OCI-LY7 (cell line): ENCODE measurements at places on chromosomes 11 and 22.

DNA sequence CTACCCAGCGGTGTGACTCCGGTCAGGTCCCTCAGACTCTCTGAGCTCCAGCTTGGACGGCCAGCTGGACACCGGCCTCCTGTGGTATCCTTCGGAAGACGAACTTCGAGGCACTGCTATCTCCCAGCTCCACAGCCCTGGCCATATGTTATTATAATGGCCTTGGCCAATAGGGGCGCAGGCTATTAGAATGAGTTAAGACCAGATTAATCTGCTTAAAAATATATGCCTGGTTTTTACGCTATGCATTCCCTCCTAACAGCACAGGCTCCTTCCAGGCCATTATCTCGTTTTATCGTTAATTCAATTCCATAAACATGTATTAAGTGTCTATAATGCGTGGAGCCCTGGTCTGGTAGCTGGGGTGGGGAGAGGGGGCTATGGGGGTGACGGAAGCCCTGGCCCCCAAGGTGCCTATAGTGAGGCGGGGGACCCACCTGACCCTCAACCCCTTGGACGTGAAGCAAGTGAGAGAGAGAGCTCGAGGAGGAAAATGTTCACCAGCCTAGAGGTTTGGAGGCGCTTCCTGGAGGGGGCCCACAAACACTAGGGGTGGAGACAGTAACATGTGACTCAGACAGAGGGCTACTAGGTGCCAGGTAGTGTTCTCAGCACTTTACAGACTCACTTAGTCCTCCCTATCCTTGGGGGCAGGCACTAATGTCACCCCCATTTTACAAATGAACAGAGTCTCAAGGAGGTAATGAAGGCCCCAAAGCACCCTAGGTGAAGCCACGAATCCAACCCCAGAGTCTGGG, 37.5 kb upstream of the TCF20 start:
- no peak for DNase-seq

DNA sequence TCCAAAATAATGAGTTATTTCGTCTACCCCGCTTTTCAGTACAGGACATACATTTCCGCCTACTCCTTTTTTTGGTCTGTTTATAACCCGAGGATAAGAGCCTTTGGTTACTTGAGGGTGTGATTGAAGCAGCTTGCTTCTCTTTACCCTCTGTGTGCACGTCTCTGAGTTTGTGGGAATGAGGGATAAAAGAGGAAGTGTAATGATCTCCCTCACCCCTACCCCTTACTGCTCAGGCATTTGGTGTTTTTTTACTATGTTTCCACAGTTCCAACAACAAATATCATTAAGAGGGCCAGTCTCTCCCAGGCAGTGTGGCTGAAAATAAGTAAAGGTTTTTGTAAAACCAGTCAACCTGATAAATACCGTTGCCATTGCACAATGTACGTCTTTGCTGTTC, 83.2 kb upstream of the GAL start:
- DNase-seq = no peak

GRCh38 chr11:1005928-1006327, 30.6 kb downstream of the MUC6 start:
- no peak for DNase-seq

DNA sequence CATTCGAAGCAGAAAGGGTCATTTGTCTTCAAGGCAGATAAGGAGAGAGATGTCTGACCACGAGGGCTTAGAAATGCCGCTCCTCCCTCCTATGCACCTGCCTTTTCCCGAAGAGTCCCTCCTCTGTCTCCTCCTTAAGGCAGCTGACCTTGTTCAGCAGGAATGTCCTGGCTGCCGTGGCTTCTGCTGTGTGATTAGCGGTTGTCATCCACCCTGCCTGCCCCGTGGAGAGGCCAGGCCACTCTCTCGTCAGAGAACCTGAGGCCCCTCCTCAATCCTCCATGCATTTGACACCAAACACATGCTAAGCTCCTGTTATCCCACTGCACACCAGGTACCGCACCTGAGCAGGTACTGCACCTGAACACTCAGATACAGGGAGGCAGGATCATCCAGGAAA, 834.6 kb downstream of the TBC1D22A start:
- no peak for DNase-seq

DNA sequence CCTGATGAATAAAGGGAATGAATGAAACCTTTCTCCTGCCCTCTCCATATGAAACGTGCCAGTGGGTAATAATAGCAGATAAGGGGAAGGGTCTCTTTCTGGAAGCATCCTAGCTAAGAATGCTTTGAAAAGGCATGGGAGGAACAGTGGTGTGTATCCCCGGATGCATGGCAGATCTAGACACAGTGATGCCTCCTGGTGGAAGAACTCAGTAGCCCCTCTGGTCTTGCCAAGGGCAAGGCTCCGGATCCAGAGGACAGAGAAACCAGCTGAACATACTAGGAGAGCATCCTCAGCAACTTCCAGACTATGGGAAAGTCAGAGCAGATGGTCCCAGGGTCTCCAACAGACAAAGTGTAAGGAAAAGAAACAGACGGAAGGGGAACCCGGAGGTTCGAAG, 6.4 kb downstream of the BAIAP2L2 start:
- peak; percentile 55 for DNase-seq

DNA sequence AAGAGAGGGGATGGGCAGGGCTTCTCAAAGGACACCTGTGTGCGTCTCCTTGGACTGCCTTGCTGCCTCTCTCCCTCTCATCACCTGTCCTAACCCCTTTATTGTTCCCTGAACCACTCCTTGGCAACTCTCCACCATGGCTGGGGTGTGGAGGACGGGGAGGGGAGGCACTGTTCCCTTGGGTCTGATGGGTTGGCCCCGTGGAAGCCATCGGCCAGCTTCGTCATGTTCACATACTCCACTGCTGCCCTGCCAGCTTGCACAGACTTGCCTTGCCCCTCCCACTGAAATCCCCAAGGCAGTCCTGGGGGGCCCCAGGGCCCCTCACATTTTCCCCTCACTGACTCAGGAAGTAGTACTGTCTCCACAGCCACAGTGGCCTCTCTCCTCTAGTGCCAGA, 36.1 kb upstream of the LRRC32 start:
- DNase-seq = no peak

GRCh38 chr11:61827571-61828378, at the start of gene FADS2:
FADS2 (plus strand) TSS chr11:61828300; CDS start chr11:61828391, 91 bp downstream.
- no peak for DNase-seq

- DNase-seq = no peak
Observed at GRCh38 chr11:87934182-87934581, 241.1 kb downstream of the RAB38 start.

- DNase-seq = peak; percentile 74
Observed at GRCh38 chr11:84558085-84558905, 1068.8 kb downstream of the DLG2 start.

DNA sequence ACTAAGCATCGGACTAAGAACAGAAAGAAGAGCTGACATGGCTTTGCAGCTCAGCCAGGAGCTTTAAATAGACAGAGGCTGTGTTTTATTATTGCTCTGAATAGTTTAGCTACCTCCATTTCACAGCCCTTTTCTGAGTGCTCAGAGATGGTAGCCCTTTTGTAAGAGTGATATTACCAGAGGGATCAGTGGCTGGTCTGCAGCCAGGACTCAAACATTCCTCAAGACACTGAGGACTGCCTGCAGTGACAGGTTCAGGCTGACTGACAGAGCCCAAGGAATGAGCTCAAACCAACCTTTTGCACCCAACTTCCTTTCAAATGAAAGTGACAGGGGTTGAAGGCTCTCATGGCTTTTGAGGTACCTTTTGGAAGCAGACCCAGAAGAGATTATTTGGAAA, 189.0 kb downstream of the DDX10 start:
- DNase-seq = peak; percentile 8

DNA sequence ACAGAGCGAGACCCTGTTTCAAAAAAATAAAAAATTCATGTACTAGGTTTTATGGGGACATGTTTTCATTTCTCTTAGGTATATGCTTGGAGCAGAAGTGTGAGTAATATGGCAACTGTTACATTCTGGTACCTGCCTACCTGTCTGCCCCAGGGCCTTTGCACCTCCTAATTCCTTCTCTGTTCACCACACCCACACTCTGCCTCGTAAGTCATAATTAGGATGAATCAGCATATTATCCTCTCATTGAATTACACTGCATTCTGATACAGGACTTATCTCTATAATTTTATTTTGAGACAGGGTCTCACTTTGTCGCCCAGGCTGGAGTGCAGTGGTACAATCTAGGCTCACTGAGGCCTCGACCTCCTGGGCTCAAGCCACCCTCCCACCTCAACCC, 3.1 kb upstream of the RAPSN start:
- DNase-seq = no peak

- DNase-seq = no peak
Observed at GRCh38 chr11:3208272-3208671, 10.3 kb downstream of the MRGPRG start.

DNA sequence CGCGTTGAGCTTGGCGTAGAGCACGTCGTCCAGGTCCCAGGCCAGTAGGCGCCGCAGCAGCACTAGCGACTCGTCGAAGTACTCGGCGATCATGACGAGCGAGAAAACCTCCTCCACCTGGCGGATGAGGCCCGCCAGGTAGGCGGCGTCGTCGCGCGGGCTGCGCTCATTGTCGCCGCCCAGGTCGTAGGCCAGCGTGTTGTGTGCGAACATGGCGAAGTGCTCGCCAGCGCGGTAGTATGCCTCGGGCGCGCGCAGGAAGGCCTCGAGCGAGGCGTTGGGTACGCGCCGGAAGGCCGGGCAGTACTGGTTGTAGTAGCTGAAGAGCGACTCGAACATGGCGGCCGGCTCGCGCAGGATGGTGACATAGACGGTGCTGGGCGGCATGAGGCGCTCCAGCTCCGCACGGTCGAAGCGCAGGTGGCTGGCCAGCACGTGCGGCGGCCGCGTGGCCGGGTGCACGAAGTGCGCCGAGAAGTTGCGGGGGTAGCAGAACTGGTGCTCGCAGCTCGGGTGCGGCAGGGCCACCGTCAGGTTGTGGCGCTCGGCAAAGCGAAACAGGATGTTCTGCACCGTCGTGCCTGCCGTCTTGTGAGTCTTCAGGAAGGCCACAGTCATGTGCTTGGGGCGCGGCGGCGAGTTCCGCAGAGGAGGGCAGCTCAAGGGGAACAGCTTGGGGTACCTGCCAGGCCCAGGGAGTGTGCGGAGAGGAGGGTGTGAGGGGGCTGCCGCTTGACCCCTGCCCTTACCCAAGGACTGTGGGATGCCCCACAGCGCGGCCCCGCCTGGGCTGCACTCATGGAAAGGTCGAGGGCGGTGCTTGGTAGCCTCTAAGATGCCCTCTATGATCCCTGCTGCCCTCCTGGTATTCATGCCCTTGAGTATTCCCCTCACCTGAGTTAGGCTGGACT, 5.7 kb downstream of the GAL3ST3 start:
- no peak for DNase-seq

GRCh38 chr11:88680806-88681205, 343.3 kb upstream of the CTSC start:
- DNase-seq = no peak

DNA sequence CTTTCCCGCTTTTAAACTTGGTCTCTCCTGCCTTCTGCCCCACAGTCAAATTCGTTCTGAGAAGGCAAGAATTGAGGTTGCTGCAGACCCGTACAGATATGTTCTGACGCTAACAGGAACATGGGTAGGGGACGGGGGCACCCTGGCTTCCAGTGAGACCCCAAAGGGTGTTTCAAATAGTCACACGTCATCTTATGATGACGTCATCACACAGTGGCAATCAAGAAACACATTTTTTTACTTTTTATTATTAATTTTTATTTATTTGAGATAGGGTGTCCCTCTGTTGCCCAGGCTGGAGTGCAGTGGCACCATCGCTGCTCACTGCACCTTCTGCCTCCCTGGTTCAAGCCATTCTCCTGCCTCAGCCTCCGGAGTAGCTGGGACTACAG, 22.9 kb upstream of the TESMIN start:
- DNase-seq = no peak

DNA sequence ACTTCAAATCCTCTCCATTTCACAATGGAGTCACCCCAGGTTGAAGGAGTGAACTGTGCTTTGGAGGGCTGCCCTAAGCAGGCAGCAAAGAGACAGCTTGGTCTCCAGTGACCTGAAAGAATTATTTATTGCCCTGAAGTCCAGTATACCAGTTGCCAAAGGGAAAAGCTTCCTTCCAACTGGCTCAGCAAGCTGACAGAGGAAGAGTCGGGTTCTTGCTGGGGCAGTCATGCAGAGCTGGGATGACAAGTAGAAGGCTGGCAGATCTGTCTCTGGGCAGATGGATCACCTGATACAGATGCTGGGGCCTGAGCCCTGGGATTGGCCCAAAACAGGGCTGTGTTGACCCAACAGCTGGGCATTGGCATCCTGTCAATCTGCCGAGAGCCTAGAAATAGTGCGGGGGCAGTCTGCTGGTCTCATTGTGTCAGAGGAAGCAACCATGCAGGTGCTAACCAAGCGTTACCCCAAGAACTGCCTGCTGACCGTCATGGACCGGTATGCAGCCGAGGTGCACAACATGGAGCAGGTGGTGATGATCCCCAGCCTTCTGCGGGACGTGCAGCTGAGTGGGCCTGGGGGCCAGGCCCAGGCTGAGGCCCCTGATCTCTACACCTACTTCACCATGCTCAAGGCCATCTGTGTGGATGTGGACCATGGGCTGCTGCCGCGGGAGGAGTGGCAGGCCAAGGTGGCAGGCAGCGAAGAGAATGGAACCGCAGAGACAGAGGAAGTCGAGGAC, at the start of gene THRSP:
Gene THRSP, plus strand, starts transcription at position 422 of the 742 bp plus-strand sequence. Its CDS starts 21 bp downstream, at position 443.
- DNase-seq = no peak

GRCh38 chr11:126840201-126840886, 160.2 kb downstream of the KIRREL3 start:
- no peak for DNase-seq

GRCh38 chr22:36948273-36949225, 35.1 kb downstream of the CSF2RB start:
- no peak for DNase-seq

DNA sequence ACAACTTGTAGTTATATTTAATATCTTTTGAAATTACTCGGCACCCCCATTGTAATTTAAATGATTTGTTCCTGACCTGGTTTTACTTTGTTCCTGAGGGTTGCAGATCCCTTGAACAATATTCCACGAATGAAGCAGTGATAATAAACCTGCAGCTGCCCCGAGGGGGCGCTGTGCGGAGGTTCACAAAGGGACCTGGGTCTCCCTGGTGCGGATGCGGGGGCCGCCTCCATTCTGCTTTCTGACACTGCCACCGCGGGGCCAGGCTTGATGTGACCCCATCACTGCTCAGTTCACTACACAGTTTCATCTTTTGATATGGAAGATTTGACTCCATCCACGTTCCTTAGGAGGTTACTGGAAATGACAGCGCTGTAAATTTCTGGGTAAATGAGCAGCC, 62.9 kb upstream of the PRODH start:
- peak; percentile 4 for DNase-seq

GRCh38 chr22:42324990-42325710, 54.7 kb upstream of the TCF20 start:
- no peak for DNase-seq

GRCh38 chr11:57356268-57356667, 18.1 kb downstream of the P2RX3 start:
- no peak for DNase-seq

DNA sequence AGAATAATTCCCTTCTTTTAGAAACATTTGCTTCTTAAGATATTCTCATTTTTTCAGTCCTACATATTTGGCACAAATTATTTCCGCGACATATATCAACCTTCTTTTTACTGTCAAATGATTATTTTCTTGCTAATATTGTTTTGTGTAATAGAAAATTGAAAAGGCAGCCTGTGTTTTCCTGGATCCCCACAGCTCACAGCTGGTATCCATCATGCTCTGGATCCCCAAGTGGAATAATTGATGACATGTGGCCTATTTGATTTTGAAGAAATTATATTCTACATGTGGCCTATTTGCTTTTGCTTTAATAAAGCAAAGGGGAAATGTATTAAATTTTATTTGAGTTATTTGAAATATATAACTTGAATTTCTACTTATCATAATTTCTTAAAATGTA, 199.4 kb upstream of the LUZP2 start:
- no peak for DNase-seq
